Daoy (cell line): ENCODE measurements at places on chromosomes 4 and X. TPM values are rescaled to one million over a fixed set of nuclear protein-coding genes. Genes with fewer than 3 reads are reported as not detected.

DNA sequence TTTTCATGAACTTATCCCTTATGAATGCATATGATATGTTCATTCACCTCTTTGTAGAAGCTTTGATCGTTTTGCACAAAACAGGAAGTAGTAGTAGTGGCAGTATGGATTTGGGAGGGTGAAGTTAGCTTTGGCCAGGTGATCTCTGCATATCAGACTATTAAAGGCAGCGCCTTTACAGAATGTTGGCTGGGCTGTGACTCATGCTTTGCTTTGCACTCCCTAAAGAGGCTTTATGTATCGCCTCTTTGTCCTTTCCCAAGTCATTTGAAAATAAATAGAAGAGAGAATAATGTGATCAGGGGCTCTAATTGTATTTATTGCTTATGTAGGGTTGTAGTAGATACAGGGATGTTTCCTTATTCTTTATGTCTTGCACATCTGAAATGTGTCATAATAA, 50.4 kb downstream of the SHROOM3 start:
- no peak for DNase-seq

DNA sequence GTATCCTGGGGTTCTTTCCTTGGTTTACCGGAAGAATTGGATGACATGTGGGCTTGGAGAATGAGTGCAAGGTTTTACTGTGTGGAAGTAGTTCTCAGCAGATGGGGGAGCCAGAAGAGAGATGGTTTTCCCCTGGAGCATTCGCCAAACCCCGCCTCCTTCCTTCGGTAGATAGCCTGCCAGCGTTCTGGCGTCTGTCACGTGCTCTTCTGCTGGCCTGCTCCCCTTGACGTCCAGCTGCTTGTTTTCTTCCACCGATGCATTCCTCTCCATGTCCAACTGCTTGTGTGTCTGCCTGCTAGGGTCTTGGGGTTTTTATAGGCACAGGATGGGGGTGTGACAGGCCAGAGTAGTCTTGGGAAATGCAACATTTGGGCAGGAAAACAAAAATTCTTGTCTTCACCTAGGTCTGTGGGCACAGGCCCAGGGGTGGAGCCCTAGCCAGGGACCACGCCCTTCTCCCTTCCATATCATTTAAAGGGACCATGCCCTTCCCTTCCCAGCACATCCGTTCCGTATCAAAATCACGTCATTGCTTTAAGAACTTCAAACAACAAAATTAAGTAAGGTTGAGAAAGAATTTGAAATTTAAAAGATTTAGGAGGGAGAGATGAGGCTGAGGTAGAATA, 538.7 kb upstream of the SMIM31 start:
- DNase-seq = peak; percentile 46

- DNase-seq = peak; percentile 56
These were observed at the start of gene NSG1 for GRCh38 chr4:4386736-4387392. TSS of gene NSG1 (plus strand) at chr4:4387102. CDS start at chr4:4387630, 528 bp downstream.

DNA sequence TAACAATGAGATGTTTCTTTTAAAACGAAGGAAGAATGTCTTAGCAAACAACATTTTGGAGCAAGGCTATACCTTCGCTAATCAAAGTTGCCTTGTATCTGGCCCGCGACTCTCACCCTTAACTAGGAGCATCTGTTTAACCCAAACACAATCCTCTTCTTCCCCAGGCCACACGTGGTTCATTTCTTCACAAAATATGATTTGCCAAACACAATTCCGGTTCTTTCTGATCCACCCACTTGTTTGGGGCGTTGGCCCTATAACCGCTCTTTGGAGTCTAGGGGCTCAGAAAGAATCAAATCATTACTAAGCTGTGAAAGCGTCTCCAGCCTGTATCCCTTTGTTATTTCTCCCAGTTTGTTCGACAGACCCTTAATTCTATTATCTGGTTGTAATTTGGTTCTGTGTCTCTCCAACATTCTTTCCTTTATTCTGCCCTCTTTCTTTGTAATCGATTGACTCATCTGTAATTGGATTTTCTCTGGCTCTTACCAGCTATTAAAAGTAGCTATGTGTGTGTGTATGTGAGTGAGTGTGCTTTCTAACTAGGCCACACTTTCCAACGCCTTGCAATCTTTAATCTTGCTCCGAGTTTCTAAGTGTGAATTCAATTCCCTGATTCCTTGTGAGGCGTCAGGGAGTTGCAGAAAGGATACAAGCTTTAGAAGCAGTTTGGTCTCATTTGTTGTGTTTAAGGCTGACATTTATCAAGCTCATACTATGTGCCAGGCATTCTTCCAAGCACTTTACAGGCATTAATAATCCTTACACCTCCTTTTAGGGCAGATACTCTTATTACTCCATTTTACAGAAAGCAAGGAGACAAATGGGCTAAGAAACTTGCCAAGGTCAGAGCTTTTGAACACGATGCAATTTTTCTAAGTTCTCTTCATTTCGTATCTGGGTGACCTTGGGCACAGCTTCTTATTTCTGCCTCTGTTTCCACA, 138.6 kb upstream of the CPEB2 start:
- no peak for DNase-seq

DNA sequence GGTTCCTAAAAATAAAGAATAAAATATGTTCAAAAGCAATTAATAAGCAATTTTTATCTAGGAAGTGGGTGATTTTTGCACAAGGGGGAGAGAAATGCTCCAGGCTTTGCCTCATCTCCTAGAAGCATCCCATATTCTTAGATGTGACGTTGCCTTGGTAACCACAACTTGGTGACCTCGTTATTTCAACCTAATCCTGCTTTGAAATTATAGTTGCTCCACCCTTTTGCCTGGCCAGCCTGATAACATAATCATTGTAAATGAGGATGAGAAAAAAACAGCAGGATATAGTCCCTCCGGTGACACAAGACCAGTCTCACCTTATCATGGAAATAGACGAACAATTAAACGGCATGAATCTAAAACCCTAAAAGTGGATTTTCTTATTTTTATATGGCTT, 194.4 kb downstream of the QDPR start:
- no peak for DNase-seq

DNA sequence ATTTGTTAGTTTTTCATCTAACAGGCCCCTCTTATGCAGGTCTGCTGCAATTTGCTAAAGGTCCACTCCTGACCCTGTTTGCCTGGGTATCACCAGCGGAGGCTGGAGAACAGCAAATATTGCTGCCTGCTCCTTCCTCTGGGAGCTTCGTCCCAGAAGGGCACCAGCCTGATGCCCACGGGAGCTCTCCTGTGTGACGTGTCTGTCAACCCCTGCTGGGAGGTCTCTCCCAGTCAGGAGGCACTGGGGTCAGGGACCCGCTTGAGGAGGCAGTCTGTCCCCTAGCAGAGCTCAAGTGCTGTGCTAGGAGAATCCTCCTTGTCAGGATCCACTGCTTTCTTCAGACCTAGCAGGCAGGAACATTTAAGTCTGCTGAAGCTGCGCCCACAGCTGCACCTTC, 30.5 kb downstream of the ATRX start:
- DNase-seq = no peak

DNA sequence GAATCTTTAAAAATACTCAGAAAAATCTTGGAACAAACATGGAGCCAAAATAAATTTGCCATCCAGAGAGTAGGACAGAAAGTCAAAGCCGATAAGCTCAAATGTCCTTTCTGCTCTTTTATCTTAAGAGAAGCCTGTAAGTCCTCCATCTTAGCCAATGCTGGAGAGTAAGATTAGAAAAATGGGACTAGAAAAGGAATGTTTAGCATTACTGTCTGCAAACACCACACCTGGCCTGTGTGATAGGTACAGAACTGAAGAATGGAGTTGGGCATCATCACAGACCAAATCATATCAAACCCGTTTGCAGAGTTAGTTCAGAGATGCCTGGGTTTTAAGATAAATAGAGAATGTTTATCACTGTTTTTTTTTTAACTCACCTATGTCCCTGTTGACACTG, 10.5 kb upstream of the SLC39A8 start:
- DNase-seq = no peak

DNA sequence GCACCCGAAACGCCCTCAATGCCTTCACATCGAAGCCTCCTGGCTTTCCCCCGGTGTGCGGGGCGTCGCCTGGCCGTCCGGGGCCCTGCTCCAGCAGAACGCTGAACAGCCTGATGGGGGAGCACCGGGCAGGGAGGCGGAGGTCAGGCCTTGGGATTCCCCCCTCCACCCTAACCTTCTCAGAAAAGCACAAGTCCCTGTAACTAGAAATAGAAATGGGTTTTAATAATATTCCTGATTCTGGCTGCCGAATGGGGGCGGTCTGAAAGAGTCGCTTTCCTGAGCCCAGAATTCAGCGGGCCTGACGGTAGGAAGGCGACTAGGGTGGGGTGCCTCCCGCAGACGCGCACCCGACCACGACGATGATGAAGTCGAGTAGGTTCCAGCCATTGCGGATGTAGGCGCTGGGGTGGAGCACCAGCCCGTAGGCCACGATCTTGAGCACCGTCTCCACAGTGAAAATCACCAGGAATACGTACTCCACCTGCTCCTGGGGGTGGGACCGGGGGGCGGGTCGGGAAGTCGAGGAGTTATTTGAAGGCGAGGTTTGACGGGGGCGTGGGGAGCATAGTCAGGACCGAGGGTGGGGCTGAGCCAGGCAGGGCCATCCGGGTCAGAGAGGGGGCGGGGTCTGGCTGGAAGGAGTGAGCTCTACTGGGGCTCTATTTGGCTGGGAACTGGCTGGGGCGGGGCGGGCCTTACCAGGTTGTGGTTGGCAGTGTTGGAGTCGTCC, 2.5 kb downstream of the CACNA1F start:
- peak; percentile 67 for DNase-seq

DNA sequence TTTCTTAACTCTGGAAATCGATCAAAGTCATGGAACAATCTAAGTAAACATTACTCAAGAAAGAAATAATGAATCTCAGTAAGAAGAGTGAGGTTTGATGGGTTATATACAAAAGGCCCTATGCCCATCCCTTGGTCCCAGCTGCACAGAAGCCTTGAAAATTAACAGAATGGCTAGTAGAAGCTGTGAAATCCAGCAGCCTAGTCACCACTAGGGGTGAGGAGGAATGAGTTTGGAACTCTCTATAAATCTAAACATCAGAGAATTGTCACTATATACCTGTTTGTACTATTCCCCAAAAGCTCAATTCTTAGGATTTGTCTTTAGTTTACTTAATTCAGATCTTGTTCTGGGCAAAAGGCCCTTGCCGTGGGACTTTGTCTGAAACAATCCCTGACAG, 313.9 kb upstream of the GRID2 start:
- DNase-seq = no peak

CRMP1 gene
- total RNA-seq = 14.1 and 17.1 TPM in 2 replicates

CTAG1B gene
- 1.8 TPM in 1 of 2 replicates, not detected in the other for total RNA-seq

HHIP gene
- total RNA-seq = 7.6 and 9.5 TPM in 2 replicates

LETM1 gene
- 48.9 and 56.6 TPM in 2 replicates for total RNA-seq
